ENCODE measurements at places on chromosomes 2 and 18.

GRCh38 chr2:8535821-8536685 is 145.8 kb upstream of the ID2 start:
- no peak for DNase-seq

GRCh38 chr2:205706769-205707381 is 24.6 kb downstream of the NRP2 start:
- DNase-seq: no peak

GRCh38 chr2:28394331-28394877 is 1.7 kb downstream of the FOSL2 start:
- no peak for DNase-seq

GRCh38 chr2:97969081-97970067 is 26.4 kb downstream of the TMEM131 start:
- DNase-seq: no peak

GRCh38 chr2:134289225-134289624 is 35.4 kb downstream of the MGAT5 start:
- no peak for DNase-seq

- DNase-seq: no peak
Observed at GRCh38 chr18:79717059-79717458, 37.5 kb downstream of the CTDP1 start.

- no peak for DNase-seq
Observed at GRCh38 chr18:36527051-36527450, 229.5 kb downstream of the FHOD3 start.

GRCh38 chr2:118085173-118086023 is 2.9 kb upstream of the INSIG2 start:
- DNase-seq: no peak

DNA sequence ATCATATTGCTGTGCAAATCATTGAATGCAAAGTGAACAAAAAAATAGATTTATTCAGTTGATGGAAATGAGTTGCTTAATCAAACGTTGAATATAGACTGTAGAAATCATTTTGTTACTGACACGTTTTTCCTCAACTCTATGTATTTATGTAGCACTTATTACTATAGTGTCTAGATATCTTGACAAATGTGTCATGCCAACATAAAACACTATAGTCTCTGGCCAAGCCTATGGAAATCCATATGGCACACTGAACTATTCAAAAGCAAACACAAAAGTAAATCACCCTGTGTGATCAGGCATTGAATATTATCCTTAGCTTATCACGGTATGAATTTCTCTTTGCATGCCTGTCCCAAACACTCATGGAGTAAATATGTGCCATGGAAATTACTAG is 131.3 kb downstream of the ZNF804A start:
- DNase-seq: no peak

DNA sequence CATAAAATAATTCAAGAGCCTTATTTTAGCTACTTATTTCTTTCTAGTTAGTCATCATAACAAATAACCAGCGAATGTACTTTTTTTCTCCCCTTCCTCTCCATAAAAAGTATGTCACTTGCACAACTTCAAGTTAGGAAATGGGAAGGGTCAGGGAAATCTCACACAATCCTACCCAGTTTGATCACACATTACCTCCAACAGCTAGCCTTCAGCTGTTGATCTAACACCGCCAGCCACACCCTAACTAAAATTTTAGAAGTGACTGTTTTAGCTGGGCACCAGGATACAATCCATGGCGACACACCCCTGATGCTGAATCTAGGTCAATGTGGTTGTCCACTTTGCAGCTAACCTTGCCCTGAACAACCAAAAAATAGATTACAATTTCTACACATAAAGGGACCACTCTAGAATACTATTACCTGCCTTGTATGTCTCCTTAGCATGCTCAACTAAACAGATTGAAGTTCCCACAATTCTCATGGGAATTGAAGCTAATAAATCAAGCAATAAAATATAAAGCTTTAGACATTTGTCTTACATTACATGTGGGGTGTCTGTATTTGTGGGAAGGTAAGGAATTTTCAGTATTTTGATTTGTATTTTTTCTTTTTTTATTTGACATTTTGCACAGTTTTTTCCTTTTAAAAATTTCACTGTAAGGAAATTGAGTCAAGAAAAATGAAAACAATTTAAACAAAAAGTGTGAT is 7.3 kb upstream of the COL3A1 start:
- DNase-seq: no peak

GRCh38 chr2:44480068-44480467 is 118.3 kb downstream of the CAMKMT start:
- DNase-seq: no peak
